Activated T-helper 1 cell treated with Interleukin-2 at 50 U/mL for 16 hours (primary cell): ENCODE measurements at places on chromosomes 12 and 14.

- DNase-seq, result no peak
These were observed 586.3 kb downstream of the LRFN5 start for GRCh38 chr14:42192738-42193653.

DNA sequence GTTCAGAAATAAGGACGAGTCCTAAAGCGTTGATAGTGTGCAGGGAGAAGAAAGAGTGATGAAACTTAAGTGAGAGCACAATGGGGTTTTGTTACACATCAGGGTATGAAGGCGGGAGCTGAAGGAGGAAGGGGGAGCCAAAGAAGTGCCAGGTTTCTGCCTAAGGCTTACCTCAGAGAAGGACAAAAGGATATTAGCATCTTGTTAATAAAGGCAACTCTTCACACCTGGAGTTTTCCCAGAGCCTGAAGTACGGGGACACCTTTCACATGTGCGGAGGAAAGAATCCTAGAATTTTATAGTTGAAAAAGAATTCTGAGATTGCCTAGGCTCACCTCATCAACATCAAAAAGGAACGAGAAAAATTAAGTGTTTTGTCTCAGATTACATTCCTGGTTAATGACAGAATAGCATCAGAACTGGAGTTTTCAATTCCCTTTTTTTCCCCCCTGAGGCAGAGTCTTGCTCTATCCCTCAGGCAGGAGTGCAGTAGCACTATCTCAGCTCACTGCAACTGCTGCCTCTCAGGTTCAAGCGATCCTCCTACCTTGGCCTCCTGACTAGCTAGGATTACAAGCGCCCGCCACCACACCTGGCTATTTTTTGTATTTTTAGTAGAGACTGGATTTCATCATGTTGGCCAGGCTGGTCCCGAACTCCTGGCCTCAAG is 2.2 kb upstream of the SAV1 start:
- DNase-seq, result no peak

DNA sequence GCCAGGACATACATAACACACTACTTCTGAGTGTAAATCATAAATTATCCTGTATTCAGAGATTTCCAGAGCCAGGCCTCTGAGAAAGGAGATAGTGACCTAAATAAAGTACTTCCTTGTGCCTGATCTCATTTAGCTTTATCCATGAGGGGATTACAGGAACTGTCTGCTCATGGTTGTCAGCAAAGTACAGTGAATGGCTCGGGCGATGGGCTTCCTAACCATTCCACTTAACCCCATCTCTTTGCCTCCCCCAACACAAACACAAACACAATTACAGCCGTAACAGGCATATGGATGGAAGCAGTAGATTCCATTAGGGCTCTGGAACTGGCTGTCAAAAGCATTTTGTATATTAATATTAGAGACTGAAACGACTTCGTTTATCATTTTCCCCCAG is 206.7 kb upstream of the CPNE8 start:
- no peak for DNase-seq

GRCh38 chr14:78598046-78598920 is 428.1 kb downstream of the NRXN3 start:
- DNase-seq, result no peak

DNA sequence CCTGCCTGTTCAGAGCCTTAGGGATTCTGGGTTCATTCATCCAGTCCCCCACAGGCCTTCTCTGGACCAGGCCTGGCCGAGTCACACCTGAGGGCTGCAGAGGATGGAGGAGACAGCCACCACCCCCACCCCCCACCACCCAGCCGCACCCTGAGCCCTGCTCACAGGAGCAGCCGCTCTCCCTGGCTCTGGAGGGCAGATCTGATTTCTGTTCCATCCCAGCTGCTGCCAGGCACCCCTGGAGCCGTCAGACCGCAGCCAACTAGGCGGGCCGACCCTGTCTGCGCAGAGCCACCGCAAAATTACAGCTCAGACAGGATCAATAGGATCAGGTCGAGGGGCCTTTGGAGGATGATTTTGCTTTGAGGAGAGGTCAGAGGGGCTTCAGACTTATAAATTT is 154.6 kb upstream of the MYL2 start:
- DNase-seq, result no peak

- DNase-seq, result no peak
These were observed 137.5 kb downstream of the CNTN1 start for GRCh38 chr12:40829738-40830144.

DNA sequence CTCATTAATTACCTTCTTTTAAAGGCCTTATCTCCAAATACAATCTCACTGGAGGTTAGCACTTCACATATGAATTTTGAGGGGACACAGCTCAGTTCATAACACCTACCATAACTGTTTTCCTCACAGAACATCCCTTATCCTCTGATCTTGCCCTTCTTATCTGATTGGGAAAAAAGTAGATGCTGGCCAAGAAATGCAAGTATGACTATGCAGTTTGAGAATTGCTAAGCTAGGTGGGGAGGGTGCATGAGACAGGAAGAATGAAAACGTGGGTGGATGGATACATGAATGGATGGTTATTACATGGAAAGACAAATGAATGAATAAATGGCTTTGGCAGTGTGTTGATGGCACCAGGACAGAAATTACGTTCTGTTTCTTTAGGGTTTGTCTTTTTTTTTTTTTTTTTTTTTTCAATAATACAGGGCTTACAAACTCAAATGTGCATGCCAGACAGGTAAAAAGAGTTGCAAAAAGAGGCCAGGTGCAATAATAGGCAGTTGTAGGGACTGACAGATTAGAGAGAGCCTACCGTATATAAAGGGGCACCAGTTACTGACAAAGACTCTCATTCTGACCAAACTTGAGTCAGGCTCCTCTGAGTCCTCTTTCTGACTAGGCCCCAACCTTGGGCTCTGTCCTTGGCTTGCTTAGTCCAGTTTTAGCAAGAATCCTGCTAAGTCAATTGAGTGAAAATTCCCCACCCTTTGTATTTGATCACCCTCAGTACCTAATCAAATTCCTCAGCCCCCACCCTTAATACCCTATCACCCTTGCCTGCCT is 304.9 kb downstream of the ZFP36L1 start:
- no peak for DNase-seq

GRCh38 chr12:27805238-27805637 is 25.2 kb upstream of the MANSC4 start:
- DNase-seq, result no peak

- DNase-seq, result no peak
These were observed 176.8 kb upstream of the FOXG1 start for GRCh38 chr14:28589792-28590191.

- DNase-seq, result no peak
These were observed 1178.3 kb upstream of the FLRT2 start for GRCh38 chr14:84351646-84352045.

DNA sequence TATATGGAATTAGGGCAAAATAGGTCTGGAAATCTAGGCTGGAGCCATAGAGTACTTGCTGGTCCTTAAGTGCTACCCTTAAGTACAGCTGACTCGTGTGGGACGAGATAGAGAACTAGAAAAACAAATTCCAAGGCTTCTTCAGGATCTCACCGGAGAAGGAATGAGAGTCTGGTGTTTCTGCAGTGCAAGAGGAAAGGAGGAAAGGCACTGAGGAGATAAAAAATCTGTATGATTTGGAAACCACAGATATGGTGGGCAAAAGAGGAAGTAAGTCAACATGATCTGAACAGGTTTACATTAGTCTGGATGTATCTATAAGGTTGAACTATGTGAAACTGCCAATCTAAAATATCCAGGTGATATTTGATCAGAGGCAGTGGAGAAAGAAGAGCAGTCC is 134.4 kb upstream of the SOX5 start:
- DNase-seq, result no peak

GRCh38 chr12:89384050-89384758 is 31.9 kb upstream of the DUSP6 start:
- no peak for DNase-seq

DNA sequence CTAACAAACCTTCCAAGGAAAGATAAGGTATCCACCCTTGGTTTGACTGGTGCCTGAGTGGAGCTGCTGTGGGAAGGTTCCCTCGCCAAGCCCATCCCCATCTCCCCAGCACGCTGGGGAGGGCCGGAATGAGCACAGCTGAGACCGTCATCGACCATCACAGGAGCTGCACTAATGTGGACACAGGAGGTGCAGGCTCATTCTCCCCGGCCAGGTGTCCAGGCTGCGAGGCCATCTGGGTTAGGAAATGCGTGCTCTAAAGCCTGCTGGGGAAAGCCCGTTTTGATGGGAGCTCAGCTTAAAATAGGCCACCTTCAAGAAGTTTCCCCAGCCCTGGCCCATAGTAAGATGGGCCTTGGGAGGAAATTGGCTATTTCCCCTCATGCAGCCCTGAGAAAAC is 35.2 kb upstream of the FOXN3 start:
- DNase-seq, result no peak

DNA sequence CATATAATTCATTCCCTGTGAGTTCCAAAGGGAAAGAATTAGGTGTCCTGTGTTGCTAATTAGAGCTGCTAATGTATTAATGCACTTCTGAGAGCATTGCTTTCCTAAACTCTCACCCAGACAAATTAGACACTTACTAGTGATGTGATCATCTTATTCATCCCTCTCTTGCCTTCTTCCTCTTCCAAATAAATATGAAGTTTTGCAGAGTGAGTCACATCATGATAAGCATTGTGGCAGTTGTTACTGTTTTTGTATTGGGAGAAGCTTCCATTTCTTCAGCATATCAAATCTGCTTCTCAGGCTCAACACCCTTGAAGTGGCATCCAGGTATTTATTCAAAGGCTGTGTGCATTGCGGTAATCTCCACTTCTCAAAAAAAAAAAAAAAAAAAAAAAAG is 37.3 kb upstream of the E2F7 start:
- no peak for DNase-seq

GRCh38 chr14:75967866-75968265 is 13.9 kb downstream of the TGFB3 start:
- no peak for DNase-seq

DNA sequence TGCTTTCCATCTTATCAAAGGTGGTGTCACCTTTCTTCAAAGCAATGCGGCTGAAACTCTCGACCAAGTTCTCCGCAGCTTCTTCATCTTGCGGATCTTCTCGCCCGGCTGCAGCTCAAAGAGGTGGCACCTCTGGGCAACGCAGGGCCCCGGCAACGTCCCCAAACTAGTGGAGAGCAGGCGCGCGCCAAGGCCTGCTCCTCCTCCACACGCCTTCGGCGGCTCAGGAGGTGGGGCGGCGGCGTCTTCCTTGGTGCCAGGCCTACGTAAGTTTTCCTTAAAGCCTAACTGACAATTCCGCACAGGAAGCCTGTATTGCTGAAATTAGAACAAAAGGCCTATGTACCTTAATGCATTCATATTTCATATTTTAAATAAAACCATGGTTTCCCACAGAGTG is 112.0 kb downstream of the TMX1 start:
- DNase-seq, result no peak

DNA sequence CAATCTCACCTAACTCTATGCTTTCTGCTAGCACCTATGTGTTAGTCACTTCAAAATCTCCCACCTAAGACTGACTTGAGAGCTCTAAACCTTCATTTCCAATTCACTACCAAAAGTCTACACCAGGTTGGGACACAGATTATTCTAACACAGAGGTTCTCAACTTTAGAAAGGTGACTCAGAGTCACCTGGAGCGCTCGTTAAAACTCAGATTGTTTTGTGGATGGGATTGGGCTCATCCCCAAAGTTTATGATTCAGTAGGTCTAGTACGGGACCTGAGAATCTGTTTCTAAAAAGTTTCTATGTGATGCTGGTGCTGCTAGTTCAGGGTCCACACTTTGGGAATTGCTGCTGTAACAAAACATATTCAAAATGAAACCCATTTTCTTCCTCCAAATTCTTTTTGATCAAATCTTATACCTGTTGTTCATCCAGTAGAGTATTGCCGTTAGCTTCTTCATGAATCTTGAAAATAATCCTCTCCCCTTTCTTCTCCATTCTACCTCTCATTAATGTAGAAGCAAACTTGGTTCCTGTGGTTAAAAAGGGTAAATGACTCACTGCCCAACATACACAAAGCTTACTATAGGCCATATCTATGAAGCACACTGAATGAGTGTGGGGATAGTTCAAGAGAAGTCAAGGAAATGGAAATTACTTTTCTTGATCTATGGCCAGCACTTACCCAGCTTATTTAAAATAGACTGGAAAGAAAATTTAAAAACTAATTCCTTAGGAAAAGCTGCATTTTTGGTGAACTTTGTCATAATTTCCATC is 206.7 kb downstream of the KIF21A start:
- no peak for DNase-seq

- DNase-seq, result no peak
These were observed 21.4 kb upstream of the PPP4R4 start for GRCh38 chr14:94152676-94153075.

DNA sequence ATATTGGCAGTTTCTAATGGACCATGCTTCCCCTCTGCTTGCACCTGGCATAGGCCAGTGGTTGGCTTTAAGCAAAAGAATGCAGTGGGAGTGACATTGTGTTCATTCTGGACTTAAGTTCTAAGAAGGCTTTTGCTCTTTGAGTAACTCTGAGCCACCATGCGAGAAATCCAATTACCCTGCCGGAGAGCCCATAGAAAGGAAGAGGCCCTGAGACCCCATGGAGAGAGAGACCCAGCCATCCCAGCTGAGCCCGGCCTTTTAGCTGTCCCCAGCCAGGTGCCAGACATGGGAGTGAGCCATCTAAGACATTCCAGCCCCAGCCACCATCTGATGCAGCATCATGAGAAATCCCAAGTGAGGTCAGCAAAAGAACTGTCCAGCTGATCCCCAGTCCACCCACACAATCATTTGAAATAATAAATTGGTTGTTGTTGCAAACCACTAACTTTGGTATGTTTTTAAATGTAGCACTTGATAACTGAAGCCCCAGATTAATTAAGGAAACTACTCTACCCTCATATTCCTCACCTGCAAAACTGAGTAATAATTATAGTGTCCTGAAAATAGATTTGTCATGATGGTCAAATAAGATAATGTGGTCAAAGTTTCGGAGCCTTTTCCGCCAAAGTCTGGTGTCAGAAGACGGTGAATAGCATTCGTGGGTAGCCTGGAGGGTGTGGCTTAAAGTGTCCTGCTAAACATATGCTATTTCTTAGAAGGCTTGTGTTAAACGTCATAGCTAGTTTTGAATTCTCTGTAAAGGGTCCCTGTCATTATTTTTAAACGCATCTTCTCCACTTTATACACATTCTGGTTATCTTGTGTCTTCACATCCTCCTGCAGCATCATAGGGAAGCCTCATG is 166.6 kb upstream of the PELI2 start:
- no peak for DNase-seq

DNA sequence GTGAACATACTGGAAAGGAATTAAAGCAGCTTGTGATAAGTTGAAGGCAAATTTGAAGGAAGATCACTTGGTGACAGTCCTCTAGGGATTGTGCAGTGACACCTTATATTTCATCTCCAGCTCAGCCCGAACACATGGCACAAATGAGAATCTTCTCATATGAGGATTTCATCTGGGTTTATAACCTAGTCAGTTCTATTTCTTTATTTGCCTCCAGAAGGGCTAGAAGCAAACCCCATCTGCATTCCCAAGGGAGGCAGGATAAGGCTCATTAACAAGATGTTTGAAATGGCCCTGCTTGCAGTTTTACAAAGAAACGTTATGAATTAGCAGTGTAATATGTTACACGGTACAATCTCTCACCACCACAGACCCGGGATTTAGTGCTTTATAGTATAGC is 90.7 kb upstream of the KRR1 start:
- DNase-seq, result no peak

DNA sequence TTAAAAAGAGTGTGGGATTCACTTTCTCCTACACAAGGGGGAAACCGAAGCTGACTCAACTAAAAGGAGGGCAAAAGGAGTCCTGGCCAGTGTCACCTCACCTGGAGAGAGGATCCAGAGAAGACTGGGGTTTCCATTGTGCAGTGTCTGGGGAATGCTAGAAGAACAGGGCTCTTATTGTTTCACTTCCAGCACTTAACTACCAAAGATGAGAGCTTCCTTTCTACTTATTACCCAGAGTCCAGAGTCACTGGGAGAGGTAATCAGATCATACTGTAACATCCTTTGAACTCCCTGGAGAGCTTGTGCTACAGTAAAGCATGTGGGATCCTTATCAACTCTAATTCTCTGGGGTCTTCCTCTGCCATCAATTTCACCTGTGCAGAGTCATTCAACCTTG is 148.4 kb upstream of the BCL2L14 start:
- DNase-seq, result no peak
